ENCODE measurements at places on chromosomes 3 and 15.
A peak's percentile ranks its signal among the peaks of the same experiment; 100 is the strongest.

DNA sequence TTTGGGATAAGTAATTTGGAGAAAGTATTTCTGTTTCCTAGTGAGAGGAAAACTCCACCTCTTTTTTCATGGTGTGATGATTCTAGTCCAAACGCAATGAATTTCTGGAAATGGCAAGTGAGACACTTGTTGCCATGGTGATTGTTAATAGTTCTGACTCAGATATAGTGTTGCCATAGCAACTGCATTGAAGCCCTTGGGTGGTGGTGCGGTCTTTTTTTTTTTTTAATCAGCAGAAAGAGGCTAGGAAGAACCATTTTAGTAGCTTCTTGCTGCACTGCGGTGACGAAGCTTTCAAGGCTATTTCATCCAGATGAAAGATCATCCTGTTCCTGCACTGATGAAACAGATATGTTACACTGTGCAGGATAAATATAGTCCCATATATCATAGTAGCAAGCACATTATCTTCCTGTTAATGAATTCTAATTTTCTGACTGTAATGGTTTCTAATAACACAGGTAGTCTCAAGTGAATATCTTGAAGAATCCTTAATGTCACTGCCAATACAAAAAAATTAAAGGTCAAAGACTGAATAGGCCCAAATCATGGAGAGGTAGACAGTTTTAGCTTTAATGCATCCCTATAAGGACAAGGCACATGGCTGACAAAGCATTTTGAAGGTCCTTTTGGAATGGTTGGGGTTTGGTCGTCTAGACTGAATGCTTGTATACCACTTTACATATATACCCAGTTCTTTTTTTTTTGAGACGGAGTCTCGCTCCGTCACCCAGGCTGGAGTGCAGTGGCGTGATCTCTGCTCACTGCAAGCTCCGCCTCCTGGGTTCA is 125.1 kb upstream of the ZBTB20 start:
- DNase-seq: no peak

DNA sequence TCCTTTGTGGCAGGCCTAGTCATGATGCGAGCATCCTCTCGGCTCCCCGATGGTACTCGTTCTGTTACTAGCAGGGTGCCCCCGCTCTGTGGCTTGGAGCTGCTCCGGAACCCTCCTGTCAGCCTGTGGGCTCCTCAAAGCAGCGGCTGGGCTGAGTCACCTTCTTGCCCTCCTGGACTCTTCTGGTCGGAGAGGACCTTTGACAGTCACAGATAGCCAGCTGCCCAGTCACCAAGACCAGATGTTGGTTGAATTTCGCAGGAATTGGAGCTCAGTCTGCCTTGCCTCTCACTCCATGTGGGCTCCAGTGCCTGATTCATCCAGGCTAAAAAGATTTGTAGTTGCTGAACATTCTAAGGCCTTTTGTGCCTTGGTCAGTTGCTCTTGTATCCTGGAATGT is 94.5 kb downstream of the CHCHD6 start:
- DNase-seq: no peak

DNA sequence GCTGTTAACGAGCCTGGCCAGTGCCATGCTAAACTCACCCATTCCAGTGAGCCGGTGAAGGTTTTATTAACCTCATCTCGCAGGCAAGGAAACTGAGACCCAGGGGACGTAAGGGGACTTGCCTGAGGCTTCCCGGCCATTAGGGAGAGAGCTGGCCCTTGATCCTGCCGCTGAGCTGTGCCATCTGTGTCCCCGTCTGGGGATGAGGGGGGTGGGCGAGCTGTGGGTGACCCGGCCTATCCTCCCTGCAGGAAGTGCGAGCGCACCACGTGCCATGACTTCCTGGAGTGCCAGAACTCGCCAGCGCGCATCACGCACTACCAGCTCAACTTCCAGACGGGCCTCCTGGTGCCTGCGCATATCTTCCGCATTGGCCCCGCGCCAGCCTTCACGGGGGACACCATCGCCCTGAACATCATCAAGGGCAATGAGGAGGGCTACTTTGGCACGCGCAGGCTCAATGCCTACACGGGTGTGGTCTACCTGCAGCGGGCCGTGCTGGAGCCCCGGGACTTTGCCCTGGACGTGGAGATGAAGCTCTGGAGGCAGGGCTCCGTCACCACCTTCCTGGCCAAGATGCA is 88.5 kb downstream of the FBLN2 start:
- DNase-seq: no peak

DNA sequence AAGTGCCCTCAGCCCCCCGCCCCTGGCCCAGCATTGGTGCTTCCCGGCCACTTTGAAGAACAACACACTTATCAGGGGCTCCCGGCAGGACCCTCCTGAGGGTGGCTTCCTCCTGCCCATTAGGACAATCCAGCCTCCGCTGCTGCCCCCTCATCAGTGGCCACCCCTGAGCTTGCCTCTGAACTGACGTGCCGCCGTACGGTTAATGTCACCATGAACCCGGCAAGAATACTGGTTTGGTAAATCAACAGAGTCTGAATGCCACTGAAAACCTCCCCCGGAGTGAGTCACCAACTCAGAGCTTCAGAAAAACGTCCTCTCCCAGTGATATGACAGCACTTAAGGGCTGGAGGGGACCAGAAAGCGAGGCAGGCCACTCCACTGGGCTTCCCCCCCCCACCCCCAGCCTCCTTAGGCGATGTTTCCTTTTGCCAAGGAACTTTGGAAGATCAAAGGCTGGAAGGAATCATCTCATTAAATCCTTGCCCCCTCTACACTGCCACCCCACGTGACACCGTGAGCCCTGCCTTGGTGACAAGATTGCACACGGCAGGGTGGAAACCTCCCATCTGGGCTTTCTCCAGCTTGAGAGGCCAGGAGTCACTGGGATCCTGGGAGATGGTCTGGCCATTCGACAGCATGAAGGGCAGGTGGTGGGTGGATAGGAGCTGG is 142.1 kb downstream of the NUP210 start:
- peak; percentile 31 for DNase-seq

DNA sequence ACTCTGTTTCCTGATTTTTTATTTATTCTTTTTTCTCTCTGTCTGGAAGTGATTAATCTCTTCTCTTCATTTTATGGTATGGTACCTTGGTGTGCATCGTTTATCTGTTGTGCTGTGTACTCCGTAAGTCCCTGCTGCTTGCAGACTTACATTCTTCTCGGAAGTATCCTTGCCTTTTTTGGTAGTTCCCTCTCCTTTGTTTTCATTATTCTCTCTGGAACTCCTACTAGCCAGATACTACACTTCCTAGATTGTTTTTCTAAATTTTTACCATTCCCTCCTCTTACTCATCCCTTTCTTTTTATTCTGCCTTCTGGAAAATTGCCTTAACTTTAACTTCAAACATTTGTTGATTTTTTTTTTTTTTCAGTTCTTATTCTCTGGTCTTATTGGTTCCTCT is 27.2 kb downstream of the PIK3CA start:
- no peak for DNase-seq

DNA sequence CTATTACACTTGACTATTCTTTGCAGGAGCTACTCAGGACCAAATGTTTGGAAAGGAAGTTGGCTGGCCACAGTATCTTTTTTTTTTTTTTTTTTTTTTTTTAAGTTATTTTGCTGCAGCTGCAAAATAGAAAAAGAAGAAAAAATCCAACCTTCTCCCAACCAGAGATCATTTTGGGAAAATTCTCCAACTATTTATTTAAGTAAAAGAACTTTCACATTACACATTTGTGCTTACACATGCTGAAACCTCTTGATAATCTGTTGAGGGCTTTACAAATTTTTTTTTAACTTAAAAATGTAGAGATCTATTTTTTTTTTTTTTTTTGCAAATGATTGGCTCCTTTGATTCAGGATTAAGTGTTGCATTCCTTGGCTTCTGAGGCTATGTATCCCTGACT is 148.0 kb downstream of the POLR2M start:
- no peak for DNase-seq

DNA sequence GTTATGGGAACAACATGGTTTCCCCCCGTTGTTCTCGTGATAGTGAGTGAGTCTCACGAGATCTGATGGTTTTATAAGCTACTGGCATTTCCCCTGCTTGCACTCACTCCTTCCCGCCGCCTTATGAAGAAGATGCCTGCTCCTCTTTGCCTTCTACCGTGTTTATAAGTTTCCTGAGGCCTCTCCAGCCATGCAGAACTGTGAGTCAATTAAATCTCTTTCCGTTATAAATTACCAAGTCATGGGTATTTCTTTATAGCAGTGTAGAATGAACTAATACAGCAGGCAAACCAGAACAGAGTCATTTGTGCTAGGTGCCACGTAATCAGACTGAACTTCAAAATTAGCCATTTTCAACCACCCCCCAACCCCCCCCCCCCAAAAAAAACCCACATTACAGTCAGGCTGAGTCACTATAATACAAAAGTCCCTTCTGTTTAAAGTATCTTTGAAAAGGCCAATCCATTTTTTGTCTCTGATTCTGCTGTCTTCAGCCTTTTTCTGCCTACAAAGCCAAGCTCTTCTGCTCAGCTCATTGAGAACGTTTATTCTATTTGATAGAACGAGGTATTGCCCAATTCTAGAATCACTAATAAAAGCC is 4.1 kb downstream of the OR4F6 start:
- no peak for DNase-seq

- no peak for DNase-seq
Observed at GRCh38 chr3:155370198-155370597, 76.7 kb upstream of the STRIT1 start.

DNA sequence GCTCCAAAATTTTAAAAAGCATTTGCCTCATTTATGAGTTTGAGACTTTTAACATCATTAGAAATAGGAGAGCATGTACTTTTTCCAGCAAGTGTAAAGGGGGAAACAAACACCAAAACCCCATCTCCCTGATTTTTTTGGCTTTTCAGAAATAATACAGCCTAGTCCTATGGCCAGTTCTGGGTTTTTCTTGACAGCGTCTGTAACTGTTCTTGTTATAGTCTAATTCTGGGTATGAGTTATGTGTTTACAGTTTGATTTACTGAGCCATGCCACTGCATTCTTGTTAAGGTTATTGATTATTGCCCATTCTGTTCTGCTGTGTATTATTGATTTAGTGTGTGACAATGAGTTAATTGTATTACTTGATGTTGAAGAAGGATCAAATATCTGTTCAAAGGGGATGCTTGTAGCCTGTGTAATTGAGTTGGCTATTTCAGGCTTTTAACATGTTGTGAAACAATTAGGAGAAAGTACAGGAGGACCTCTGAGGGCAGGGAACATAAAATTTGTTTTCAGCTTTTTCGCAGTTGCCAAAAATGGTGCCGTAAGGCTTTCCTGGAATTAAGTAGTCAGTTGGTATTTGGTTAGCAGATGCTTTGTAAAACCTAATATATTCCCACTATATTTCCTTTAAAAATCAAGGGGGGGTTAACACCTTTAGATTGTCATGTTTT is 46.1 kb downstream of the MBNL1 start:
- no peak for DNase-seq

DNA sequence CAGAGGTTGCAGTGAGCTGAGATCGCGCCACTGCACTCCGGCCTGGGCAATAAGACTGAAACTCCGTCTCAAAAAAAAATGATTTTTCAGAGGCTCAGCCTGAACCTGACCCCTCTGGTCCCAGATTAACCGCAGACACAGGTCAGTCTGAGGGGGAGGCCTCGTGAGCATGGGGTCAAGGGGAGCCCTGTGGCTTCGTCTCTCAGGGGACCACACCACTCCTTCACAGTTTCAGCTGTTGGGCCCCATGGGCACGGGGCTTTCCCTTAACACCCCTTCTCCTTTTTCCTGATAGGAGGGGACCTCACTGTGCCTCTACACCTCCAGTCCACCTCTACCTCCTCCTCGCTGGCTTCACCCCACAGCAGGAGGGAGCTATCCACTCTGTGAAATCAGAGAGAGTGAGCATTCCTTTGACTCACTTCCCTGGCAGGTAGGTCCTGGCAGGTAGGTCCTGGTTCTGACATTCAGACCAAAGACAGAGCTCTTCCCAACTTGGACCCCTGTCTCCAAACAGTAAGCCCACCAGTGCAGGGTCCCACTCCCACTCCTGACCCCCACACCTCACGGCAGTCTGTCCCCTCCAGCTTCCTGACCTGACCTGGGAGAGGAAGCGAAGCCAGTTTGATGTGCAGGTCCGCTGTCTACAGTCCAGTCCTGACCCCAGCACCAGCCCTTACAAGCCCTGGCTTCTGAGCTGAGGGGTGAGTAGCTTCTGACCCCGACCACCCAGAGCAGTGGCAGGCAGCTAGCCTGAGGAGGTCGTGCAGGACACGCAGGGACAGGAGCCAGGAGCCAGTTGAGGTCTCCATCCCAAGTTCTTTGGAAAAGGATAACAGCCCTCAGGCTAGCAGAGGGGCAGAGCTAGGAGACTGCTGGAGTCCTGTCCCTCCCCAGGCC is 9.0 kb downstream of the RRP9 start:
- DNase-seq: no peak

- no peak for DNase-seq
Observed at GRCh38 chr3:10717756-10718155, 98.3 kb upstream of the SLC6A11 start.

DNA sequence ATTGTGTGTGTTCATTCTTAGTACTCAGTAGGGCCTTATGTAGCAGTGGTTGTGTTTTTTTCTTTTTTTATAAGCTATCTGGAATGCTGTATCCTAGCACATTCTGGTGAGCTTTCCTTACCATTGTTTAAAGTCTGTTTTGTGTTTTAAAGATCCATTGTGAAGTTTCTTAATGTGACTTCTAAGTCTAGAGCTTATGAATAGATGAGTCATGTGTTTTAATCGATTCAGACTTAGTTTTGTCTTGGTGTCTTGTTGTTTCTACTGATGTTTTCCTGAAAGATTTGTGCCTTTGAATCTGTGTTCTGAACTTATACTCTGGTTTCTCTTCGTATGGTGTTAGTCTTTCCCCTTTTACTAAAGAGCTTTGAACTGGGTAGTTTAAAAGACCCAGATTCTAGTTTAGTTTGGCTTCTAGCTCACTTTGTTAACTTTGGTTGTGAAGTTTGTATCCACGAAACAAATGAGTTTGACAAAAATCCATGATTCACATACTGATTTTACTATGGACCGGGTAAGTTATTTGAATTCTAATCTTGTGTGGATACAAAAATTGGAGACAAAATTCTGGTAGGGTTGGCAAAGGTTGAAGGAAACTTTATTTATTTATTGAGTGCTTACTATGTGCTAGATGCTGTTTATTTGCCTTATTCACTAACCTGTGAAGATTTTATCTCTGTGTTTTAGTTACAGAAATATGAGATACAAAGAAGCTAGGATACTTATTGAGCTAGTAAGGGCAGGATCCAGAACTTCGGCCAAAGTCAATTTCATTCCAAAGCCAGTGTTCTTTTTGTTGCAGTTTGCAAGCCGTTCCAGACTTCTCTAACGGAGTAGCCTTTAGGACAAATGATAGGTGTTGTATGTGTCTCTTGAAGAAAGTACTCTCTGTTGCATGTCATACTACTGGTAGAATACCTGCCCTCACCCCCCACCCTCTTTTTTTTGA is 24.8 kb downstream of the AKAP13 start:
- DNase-seq: no peak
